ENCODE measurements at places on chromosomes 7 and 10. TPM values are rescaled to one million over a fixed set of nuclear protein-coding genes. Genes with fewer than 3 reads are reported as not detected.

The ASZ1 gene
- total RNA-seq: not detected

The HOXA3 gene
- 9.3 TPM for total RNA-seq

DNA sequence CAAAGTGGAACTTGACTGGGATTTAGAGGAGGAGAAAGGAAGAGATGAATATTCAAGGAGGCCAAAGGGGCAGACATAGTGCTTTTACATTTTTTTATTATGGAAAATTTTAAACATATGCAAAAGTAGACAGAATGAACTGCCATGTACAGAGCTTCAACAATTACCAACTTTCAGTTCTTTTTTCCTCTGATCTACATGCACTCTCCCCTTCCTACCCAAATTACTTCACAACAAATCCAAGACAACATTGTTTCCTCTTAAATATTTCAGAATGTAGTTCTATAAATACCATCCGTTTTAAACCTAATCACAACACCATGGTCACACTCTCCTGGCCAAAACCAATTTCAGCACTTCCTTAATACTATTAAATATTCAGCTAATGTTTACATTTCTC, 83.5 kb upstream of the FZD1 start:
- no peak for DNase-seq
- H3K4me1 ChIP-seq: peaks cover 39% of the 10 kb centered on the region
- peak overlapping the region; percentile 81 for H3K27ac ChIP-seq
- H3K27me3 ChIP-seq: no peaks in the 10 kb centered on the region
- H3K36me3 ChIP-seq: no peaks in the 10 kb centered on the region

The H2BK1 gene
- total RNA-seq: not detected

The SEMA3E gene
- total RNA-seq: 5.1 TPM

Data from chondrocyte (in vitro differentiated cells).